ENCODE measurements at places on chromosomes 11 and 22.

DNA sequence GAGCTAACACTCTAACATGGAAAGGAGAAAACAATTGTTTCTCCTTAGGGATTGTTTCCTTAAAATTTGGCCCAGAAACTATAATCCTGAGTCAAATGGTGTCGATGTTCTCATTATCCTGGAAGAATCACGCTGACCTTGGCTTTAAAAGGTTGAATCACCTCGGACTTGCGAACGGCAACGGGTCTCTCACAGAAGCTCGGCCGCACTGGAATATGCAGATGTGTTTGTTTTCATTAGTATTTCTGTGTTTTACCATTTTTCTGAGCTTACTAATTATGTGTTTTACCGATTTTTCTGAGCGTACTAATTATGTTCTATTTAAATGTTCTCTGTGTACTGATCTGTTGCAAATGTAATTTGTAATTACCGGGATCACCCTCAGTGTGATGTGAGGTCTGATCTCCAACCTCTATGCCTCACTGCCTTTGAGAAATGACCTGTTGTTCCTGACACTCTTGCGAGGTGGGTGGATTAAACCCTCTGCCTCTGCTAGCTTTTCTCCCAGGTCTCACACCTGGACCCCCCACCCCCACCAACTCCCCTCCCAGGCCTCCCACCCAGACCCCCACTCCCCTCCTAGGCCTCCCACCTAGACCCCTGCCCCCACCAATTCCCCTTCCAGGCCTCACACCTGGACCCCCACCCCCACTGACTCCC lies 38.3 kb upstream of the BRSK2 start:
- DNase-seq, result peak; percentile 40

DNA sequence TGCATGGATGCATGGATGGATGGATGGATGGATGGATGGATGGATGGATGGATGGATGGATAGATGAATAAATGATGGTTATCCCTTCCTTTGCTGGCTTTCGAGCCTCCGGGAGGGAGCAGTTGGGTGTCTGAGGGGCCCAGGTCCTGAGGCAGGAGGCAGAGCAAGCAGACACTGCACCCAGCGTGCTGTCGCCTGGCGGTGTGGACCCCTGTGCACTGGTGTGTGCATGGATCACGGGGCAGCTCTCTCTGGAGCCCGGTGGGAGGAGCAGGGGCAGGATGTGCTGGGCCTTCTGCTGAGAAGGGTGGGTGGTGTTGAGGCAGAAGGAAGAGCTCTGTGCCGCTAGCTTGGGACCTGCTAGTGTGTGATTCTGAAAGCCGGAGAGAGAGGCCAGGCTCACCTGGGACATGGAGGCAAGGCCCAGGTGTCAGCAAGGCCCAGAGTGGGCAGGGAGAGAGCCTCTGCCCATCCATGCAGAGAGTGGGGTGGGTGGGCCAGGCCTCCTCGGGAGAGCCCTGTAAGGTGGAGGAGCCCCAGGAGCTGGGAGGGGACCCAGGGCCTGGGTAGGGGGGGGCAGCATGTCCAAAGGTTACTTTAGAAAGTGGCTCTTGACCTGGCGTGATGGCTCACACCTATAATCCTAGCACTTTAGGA lies 254.4 kb downstream of the BRD1 start:
- no peak for DNase-seq

DNA sequence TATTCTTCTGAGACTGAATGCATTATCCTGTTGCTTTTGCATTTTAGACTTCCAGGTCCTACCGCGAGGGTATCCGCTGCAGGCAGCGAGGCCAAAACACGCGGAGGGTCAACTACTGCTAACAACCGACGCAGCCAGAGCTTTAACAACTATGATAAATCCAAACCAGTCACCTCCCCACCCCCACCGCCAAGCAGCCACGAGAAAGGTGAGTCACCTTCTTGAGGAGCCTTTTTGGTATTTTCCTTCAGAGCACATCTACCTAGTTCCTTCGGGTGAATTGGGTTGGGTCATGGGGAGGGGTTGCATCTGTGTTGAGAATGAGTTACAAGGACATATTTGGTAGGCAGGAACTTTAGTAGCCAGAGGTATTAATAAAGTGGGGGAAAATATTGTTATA lies 179.8 kb downstream of the NAV2 start:
- no peak for DNase-seq

- DNase-seq, result peak; percentile 42
These were observed 10.8 kb upstream of the OR51D1 start for GRCh38 chr11:4626207-4627099.

DNA sequence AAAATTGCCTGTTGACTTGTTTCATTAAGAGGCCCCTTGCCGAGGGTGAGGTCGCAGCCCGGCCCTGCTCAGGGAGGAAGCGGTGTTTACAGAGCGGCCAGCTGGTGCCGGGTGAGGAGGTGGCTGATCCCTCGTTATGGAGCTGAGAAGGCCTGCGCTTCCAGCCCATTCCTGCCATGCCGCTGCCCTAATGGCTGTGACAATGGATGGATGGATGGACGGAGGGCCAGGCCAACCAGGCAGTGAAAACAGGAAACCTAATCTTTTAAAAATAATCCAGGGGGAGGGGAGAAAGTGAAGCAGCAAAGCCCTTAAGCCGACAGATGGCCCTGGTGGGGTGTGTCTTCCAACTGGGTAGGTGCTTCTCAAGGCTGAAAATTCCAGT lies 38.5 kb downstream of the BCR start:
- peak; percentile 58 for DNase-seq

- DNase-seq, result no peak
These were observed 350.6 kb downstream of the ETS1 start for GRCh38 chr11:128236506-128237498.

Measured in HEK293T (cell line).